ENCODE measurements at places on chromosomes 7 and 10.

DNA sequence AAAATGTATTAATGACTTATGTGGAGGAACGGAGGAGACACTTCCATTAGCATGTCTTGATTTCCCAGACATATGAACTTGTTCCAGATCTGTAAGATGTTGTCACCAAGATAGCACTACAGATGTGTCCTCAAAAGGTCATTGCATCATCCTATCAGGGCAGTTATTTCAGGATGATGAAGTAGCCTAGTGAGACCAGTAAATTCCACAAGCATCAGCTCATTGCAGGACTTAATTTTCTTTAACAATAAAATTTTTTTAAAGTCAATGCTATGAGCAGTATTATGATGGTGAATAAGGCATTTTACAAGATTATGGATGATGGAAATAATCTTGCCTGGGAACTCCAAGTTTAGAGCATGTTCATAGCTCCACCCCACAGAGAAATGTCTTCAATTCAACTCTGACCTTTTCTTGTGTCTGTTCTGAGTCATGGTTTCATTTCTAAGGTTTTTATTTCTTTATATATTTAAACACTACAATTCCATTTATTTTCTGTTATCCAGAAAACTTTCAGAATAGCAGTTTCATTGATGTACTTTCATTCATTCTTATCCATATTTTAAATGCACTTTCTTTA is 1203.3 kb upstream of the CELF2 start:
- peak; percentile 3 for DNase-seq

DNA sequence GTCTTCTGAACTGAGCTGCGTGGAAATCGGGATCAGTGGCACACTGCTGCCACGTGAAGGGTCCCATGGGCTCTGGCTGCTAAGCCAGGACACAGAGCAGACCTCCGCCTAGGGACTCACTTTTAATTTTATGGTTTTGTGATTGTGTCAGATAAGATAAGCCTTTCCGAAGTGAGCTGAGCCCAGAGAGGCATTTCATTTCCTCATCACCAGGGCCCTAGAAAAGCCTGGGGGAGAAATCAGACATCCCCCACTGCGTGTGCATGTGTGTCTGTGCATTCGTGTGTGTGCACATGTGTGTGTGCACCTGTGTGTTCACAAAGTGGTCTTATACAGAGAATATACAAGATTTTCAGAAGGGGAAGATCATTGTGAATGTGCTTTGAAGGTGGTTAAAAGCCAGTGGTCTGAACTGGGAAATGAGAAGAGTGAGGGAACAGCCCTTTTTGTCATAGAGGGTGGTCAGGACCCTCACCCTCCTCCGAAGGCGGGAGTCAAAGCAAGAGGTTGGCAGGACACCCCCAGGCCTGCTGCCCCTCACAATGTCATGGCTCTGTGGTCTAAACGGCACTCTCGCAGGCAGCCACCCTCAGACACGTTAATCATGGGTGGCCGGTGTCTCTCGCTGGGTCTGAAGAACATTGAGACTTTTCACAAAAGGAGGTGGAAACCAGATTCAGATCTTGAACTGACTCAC is 176.1 kb upstream of the PFKP start:
- no peak for DNase-seq

DNA sequence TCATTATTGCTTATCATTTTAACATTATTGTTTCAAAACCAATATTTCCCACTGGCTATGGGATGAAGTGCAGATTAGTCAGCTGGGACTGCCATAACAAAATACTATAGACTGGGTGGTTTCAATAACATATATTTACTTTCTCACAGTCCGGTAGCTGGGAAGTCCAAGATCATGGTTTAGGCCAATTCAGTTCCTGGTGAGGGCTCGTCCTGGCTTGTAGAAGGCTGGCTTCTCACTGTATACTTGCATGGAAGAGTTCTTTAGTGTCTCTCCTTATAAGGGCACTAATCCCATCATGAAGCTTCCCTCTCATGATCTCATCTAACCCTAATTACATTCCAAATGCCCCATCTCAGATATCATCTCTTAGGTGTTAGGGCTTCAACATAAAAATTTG is 101.3 kb downstream of the CHRM2 start:
- no peak for DNase-seq

DNA sequence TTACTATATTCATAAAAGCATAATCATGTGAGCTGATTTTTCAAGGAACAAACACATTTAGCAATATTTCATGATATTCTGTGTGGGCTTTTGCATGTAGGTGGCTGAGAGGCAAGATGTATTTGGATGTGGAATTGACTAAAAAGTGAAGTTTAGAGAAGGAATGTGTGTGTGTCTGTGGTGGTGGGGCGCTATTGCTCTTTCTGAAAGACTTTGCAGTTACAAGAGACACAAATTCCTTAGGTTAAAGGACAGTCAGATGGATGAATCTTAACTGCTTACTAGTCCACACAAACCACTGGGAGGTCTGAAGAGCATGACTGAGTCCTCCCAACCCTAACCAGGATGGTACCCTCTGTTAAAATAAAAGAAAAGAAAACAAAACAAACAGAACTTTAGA is 200.1 kb downstream of the SDHAF3 start:
- no peak for DNase-seq

DNA sequence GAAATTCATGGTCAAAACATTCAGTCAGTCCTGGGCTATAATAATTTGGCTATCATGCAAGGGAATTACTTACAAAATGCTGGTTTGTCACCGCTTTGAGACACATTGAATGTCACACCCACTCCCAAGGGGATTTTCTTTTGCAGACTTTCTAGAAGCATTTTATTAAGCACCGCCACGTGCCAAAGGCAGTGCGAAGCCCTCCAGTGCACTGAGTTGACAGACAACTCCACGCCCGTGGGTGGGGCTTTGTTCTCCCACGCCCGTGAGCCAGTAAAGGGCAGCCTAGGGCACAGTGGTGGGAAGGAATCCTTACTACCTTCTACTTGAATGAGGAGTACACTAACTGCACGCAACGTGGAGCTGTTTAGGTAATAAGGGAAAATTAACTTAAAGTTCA is 515.8 kb downstream of the KCNMA1 start:
- DNase-seq = no peak

Data from fibroblast of gingiva (primary cell).